ENCODE measurements at places on chromosomes 3 and 15. TPM values are rescaled to one million over a fixed set of nuclear protein-coding genes. Genes with fewer than 3 reads are reported as not detected.

The MLF1 gene
- 24.7 TPM for total RNA-seq

The CXCR6 gene
- not detected for total RNA-seq

The COL7A1 gene
- 4.1 TPM for total RNA-seq

The SERINC4 gene
- total RNA-seq, result not detected

The CORO2B gene
- total RNA-seq, result 52.9 TPM

The ANKRD63 gene
- total RNA-seq, result 0.94 TPM

The DHFR2 gene
- total RNA-seq, result 12.5 TPM

The UROC1 gene
- not detected for total RNA-seq

The ATP1B3 gene
- total RNA-seq, result 44.4 TPM

The DNAH12 gene
- total RNA-seq, result 1.6 TPM

The TMEM202 gene
- total RNA-seq, result not detected

The CRELD1 gene
- 31.0 TPM for total RNA-seq

Data from parietal lobe (tissue), 2 donors.